NCI-H82 (cell line): ENCODE measurements at places on chromosomes 2 and 18.

- no peak for DNase-seq
Observed at GRCh38 chr2:39494784-39495251, 57.7 kb upstream of the MAP4K3 start.

DNA sequence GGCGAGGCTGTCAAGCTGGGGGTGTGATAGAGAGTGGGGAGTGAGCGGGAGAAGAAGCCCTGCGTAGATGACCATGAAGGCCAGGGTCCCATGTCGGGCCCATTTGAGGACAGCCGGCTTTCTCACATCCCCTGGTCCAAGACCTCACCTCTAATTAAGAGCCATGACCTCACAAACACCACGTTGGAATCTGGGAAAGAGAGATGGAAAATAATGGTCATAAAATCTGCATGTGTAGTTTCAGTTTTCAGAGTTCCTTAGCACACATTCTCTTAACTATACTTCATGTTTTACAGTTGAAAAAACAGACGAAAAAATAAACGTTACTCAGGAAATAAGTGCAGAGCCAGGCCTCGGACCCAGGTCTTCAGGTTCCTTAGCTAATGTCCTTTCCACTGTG lies 244.8 kb upstream of the SIX2 start:
- no peak for DNase-seq

DNA sequence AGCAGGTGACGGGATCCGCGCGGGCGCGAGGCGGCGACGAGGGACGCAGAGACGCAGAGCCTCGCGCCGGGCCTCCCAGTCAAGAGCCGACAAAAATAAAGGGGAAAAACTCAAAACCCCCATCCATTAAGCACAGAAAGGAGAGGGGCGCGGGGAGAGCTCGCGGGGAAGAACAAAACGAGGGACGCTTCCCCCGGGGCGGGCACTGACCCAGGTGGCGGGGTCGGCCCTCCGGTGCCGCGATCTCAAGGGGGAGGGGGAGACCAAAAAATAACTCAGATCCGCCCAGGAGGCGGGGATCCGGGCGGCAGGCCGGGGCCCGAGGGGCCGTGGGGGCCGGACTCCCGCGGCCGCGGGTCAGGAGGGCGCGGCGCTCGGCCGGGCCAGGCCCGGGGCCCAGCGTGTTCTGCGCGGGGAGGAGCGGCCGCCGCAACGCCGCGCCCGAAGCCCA lies 597 bp downstream of the RNF103 start:
- DNase-seq, result peak; percentile 57

DNA sequence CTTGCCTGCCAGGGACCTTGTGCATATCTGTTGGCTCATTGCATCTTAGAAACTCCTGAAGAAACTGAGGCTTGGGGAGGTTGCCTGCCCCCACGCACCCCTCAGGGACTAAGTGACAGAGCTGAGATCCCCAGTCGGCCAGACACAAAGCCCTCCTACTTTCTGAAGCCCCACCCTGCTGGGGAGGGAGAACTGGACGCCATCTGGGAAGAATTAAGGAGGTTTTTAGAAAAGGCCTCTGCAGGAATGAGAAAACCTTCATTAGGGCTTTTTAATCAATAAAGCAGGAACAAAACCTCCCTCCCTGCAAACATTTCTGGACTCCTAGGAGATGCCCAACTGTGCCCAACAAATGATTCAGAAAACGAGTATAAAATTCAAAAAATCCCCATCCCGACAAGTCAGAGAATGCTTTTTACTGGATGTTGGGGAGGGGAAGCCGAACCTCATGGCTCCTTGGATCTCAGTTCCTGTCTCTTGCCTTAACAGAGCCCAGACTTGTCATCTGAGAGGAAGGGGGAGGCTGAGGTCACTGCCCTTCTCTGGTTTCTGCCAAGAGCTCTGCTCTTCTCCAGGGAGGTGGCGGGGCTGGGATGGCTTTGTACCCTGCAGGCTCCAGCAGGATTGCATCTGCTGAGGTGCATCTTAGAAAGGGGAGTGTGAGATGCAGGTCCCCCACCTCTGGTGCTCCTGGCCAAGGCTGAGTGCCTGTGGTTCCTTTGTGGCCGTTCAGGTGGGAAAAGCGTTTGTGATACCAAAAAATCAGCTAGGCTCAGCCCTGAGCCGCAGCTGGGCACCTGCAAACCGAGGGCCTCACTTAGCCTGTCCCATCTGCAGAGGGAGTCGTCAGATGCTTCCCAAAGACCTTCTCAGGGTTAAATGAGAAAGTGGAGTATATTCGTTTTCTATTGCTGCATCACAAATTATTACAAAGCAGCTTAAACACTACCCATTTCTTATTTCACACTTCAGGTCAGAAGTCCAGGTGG lies 142.4 kb downstream of the ZFP36L2 start:
- peak; percentile 65 for DNase-seq

- no peak for DNase-seq
Observed at GRCh38 chr2:85405201-85406059, 4.7 kb downstream of the CAPG start.

DNA sequence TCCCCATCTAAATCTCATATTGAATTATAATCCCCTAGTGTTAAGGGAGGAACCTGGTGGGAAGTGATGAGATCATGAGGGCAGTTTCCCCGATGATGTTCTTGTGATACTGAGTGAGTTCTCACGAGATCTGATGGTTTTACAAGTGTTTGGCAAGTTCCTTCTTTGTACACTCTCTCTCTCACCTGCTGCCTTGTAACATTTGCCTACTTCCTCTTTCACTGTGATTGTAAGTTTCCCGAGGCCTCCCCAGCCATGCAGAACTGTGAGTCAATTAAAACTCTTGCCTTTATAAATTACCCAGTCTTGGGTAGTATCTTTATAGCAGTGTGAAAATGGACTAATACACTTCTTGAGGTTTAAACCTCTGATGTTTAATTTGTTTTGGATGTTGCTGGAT lies 177.5 kb downstream of the CD8B2 start:
- DNase-seq, result no peak

- DNase-seq, result no peak
Observed at GRCh38 chr2:191631754-191632153, 46.2 kb upstream of the NABP1 start.

GRCh38 chr2:108271691-108272253 lies 16.9 kb upstream of the SULT1C2 start:
- DNase-seq, result no peak

- DNase-seq, result no peak
Observed at GRCh38 chr2:109173311-109174171, 44.5 kb downstream of the SH3RF3 start.

DNA sequence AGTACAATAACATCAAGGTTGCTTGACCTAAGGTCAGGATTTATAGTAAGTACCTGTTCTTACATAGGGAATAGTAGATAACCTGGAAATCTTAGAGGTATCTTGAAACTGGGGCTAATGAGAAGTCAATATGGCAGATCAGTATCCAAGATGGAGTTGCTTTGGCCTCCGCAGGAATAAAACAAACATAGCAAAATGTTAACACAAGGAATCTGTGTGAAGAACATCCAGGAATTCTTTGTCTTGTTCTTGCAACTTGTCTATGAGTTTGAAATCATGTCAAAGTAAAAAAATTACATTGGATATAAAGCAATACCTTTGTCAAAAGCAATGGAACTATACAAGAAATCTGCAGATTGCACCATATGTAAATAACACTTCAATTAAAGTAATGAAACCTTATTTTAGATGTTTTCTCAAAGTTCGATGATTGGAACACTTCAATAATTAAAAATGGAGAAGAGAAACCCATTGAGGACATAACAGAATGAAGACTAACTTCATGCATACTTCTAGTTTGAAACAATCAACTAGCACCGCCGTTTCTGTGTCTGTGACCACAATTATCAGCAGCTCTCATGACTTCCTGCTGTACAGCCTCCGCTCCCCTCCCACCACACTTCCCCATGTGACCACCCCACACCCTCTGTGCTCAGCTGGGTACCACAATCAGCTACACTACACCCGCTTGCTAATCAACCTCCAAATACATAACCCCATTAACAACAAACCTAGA lies 27.6 kb downstream of the C2orf76 start:
- DNase-seq, result no peak
